ENCODE measurements at places on chromosomes 7 and 10.

DNA sequence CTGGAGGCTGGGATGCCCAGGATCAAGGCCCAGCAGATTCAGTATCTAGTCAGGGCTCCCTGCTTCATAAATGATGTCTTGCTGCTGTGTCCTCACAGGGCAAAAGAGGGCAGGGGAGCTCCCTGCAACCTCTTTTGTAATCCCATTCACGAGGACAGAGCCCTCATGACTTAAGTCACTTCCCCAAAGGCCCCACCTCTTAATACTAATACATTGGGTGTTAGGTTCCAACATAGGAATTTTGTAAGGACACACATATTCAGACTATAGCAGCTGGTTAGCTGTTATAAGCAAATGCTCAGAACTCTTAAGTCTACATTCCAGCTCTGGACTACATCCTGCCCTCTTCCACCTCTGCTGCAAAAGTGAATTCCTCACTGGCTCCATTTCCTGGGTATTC is 63.0 kb downstream of the VOPP1 start:
- DNase-seq = no peak

DNA sequence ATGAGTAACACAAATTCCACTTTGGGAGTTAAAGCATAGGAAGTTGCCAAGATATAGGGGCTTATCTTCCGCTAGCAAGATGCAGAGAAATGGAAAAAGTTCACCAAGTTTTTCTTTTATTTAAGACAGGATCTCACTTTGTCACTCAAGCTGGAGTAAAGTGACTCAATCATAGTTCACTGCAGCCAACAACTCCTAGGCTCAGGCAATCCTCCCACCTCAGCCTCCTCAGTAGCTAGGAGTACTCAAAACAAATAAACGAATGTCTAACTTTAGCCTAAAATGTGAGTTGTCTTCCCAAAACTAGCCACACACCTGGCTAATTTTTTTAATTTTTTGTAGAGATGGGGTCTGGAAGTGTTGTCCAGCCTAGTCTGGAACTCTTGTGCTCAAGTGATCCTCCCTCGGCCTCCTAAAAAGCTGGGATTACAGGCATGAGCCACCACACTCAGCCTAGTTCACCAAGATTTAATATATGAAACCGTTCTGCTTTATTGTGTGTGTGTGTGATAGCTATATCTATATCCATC is 9.9 kb downstream of the VIM start:
- DNase-seq = peak; percentile 50

- no peak for DNase-seq
Observed at GRCh38 chr7:92560602-92561001, 29.6 kb downstream of the FAM133B start.

DNA sequence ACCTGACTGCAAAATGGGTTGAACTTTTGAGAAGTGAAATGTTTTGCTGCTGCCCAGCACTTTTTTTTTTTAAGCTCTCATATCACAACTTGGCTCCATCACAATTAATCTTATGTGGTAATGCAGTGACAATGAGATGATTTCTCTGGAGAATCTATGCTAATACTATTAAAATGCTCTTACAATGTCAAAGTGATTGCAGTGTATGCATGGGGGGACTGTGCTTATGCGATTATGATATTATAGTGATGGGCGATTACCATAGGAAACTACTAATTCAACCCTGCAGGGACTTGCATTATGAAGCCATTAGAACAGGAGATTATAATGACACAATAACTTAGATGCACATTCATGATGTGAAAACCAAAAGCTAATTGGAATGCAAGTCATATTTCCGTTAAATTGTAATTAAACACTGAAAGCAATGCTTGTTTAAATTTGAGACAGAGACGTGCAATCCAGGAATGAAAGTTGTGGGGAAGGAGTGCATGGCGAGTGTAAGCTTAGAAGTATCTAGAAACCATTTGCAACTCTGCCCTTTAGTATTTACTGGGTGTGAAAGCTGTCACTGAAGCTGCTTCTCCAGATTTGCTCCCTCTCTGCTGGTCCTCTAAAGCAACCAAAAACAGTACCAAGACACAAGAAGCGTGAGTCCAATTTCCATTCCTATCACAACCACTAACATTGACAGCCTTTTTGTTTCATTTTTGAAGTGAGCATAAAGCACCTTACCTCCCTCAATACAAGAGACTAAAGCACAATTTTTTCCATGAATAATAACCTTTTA is 21.6 kb downstream of the PTER start:
- DNase-seq = no peak

Data from MG63 (cell line).